ENCODE measurements at places on chromosomes 2 and 18.

- no peaks in the 10 kb centered on the region for H3K27me3 ChIP-seq
- no peaks in the 10 kb centered on the region for H3K4me1 ChIP-seq
- H3K27ac ChIP-seq: no peak overlapping the region
- H3K4me3 ChIP-seq: no peak overlapping the region
- DNase-seq: no peak
Measured at GRCh38 chr18:40849886-40850285, 1105.1 kb upstream of the PIK3C3 start.

- no peaks in the 10 kb centered on the region for H3K4me1 ChIP-seq
- H3K27me3 ChIP-seq: no peaks in the 10 kb centered on the region
- no peaks in the 10 kb centered on the region for H3K36me3 ChIP-seq
- no peak overlapping the region for H3K4me3 ChIP-seq
- H3K27ac ChIP-seq: no peak overlapping the region
- DNase-seq: no peak
Measured at GRCh38 chr18:59646963-59647307, 50.3 kb downstream of the CCBE1 start.

DNA sequence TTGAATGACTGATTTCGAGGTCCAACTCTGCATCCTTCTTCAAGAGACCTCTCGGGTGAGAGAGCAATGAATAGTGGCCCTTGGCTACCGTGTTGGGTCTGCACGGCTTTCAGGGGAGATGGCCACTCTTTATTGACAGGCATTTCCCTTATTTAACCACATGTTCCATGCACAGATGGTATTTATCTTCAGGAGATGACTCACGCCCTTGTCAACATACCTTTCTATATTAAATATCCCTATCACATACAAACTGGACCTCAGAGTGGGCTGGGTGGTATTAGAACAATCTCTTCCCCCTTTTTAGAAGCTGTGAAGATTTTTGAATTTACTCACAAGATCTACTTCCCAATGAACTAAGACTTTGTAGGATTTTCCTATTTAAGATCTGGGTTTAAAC is 109.6 kb upstream of the CDC42EP3 start:
- no peak overlapping the region for H3K4me3 ChIP-seq
- no peak for DNase-seq
- no peaks in the 10 kb centered on the region for H3K4me1 ChIP-seq
- no peak overlapping the region for H3K27ac ChIP-seq
- no peaks in the 10 kb centered on the region for H3K27me3 ChIP-seq

DNA sequence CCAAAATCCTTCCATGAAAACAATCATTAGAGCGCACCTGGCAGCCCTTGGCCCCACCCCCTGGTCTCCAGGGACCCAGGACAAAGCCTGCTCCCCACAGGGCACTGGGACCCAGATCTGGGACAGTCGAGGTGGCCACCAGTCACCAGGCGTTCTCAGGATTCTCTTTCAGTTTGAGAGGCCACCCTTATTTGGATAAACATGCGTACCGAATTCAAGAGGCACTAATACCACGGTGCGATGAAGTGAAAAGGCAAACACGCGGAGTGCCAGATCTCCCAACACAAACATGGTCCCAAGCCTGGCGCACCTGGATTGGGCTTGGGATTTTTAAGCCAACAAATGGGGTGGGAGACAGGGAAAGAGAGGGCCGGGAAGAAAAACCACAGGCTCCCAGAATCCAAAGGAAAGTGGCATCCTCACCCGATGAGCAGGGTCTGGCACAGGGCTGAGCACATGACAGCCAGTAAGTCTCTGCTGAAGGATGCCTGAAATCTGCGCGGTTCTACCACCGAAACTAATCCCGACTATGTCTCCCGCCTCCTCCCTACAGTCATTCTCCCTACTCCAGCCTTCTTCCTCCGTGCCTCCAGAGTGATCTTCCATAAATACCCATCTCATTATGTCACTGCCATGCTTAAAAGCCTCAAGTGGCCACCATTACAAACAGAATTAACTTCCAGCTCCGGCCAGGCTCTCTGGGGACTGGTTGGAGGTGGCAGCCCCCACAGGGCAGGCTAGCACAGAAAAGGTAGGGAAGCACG is 60.9 kb upstream of the KLHL29 start:
- no peak overlapping the region for H3K27ac ChIP-seq
- H3K4me1 ChIP-seq: no peaks in the 10 kb centered on the region
- peaks cover 17% of the 10 kb centered on the region for H3K27me3 ChIP-seq
- no peak for DNase-seq
- H3K36me3 ChIP-seq: no peaks in the 10 kb centered on the region

DNA sequence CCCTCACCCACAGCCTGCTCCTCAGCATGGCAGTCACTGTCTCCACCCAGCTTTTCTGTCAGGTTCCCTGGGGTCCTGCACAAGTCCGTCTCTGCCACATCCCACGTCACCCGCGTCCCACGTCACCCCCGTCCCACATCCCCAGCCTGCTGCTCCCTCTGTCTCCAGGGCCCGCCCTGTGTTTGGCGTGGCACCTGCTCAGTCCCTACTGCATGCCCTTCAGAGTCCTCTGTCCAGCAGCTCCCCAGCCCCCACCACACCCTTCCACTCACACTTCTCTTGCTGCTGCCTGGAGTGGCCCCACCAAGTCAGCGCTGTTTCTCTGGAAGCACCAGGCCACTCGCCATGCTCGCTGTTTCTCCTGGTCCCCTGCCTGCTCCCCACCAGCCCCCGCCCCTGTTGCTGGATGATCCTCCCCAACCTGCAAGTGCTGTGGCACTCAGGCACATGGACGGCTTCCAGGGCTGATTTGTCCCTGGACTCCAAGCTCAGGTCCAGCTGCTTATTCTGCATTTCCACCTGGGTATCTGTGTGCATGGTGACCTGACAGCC is 18.8 kb downstream of the ATG4B start:
- H3K27ac ChIP-seq: no peak overlapping the region
- DNase-seq: no peak
- H3K4me3 ChIP-seq: no peak overlapping the region

- H3K27me3 ChIP-seq: peaks cover 96% of the 10 kb centered on the region
- H3K27ac ChIP-seq: no peak overlapping the region
- no peak for DNase-seq
- no peaks in the 10 kb centered on the region for H3K36me3 ChIP-seq
- H3K4me3 ChIP-seq: no peak overlapping the region
- H3K4me1 ChIP-seq: peaks cover 36% of the 10 kb centered on the region
Measured at GRCh38 chr2:104849618-104850141, 4.2 kb upstream of the POU3F3 start.

GRCh38 chr2:8851811-8852560 is 14.6 kb upstream of the KIDINS220 start:
- H3K27ac ChIP-seq: no peak overlapping the region
- H3K4me3 ChIP-seq: no peak overlapping the region
- no peaks in the 10 kb centered on the region for H3K36me3 ChIP-seq

DNA sequence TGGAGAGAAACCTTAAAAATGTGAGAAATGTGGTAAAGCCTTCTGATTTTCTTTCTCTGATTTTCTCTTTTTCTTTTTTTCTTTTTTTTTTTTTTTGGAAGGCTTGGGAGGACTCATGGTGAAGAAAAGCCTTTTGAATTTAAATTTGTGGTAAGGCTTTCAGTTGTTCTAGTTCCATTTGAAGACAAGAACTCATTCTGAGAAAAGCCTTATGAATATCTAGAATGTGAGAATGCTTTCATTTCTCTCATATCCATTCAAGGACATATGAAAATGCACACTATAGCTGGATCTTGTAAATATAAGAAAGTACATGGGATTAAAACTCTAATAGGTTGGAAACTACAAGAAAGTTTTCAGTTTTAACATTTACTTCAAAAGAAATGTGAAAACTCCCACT is 1045.2 kb upstream of the NRXN1 start:
- H3K27ac ChIP-seq: no peak overlapping the region
- H3K36me3 ChIP-seq: no peaks in the 10 kb centered on the region
- H3K27me3 ChIP-seq: no peaks in the 10 kb centered on the region
- no peaks in the 10 kb centered on the region for H3K4me1 ChIP-seq
- no peak overlapping the region for H3K4me3 ChIP-seq
- no peak for DNase-seq

GRCh38 chr2:189870381-189871085 is 86.3 kb downstream of the PMS1 start:
- H3K27me3 ChIP-seq: no peaks in the 10 kb centered on the region
- no peaks in the 10 kb centered on the region for H3K36me3 ChIP-seq
- H3K27ac ChIP-seq: no peak overlapping the region

DNA sequence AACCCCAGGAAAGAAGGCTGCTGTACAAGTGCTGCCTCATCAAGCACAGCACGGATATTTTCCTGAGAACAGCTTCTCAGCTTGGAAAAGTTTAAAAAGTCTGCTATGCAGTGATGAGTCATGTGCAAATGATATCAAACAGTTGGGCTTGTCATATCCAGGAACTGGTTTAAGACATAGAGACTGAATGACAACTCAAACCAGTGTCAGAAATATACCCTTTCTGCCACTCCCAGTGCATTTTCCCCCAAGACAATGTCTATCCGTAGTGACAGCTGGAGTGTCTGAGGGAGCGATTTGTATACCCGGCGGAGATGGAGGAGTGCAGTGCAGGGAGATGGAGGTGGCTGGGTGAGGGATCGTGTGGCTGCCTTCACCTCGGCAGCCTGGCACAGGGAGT is 28.2 kb downstream of the SOX11 start:
- DNase-seq: no peak
- H3K4me3 ChIP-seq: no peak overlapping the region
- H3K27ac ChIP-seq: no peak overlapping the region
- no peaks in the 10 kb centered on the region for H3K36me3 ChIP-seq
- no peaks in the 10 kb centered on the region for H3K27me3 ChIP-seq
- H3K4me1 ChIP-seq: no peaks in the 10 kb centered on the region

- no peak for DNase-seq
- no peak overlapping the region for H3K4me3 ChIP-seq
- H3K27ac ChIP-seq: no peak overlapping the region
Measured at GRCh38 chr2:98036349-98037000, 40.7 kb upstream of the TMEM131 start.

Measured in CD4-positive, alpha-beta T cell (primary cell).